ENCODE measurements at places on chromosomes 5 and 9.

- DNase-seq, result no peak
Measured at GRCh38 chr9:92964607-92965060, 17.3 kb downstream of the FGD3 start.

DNA sequence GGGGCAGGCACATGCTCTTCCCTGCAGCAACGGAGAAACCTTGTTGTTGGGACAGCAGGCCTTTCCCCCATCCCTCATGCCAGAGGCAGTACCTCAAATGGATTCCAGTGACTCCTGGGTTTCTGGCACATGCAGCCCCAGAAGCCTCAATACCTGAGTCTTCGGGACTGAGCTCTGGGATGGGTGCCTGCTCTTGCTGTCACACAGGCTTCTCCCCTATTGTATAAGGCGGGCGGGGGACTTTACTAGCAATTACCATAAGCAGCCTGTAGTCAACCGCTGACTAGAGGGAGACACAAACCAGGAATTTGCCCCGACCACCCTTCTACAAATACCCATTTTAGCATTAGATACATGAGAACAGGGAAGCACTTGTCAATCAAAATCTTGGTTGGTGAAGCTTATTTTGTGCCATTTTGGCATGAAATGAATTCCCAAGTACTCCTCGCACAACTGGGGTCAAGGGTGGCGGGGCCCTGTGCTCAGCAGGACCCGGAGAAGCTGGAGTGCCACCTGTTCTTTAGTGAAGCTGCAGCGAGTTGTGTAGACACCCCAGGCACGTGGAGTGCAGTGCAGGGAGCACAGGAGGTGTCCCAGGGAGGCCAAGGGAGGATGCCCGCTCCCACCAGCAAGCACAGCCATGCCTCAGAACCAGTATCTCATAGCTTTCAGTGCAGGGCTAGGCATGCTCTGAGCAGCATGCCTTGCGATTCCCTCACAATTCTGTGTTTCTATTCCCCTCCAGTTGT lies 21.2 kb downstream of the S1PR3 start:
- DNase-seq, result peak; percentile 58

- DNase-seq, result peak; percentile 90
Measured at GRCh38 chr5:170307575-170308465, 10.2 kb upstream of the LCP2 start.

DNA sequence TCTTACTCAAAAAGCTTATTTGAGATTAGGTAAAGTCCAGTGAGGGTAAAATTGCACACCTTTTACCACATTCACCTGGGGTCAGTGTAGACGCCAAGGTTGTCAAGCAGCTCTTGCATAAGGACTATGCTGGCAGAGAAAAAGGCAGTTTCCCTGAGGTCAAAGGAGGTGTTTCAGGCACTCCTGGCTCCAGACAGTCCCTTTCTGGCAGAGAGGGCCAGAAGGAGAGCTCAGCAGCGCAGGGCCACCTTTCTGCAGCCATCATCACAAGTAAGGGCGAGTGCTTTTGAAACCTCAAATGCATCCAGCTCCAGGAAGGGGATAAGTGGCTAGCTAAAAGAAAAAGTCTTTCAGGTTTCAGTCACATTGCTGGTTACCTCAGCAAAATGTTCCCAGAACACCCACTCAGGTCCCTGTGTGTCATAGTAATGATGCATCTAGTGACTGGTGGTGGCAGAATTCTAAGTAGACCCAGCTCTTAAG lies 16.7 kb upstream of the IL13 start:
- no peak for DNase-seq

DNA sequence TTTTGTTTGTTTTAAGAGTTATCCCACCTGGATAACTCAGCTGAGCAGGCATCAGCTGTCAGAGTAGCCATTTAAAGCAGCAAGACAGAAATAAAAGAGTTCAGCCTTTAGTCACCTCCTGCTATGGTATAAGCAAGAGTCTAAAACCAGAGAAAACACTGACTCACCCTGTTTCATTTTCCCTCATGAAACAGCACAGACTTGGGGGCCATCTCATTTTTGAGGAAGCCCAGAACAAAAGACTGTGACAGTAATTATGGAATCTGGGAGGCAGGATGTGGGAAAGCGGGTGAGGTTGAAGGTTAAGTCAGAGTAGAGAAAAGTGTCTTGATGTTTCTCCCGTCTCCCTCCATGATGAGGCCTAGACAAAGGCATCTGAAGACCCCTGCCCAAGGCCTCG lies 90.2 kb upstream of the FAM174A start:
- no peak for DNase-seq

GRCh38 chr5:172436879-172437369 lies 17.4 kb downstream of the SH3PXD2B start:
- DNase-seq, result no peak

DNA sequence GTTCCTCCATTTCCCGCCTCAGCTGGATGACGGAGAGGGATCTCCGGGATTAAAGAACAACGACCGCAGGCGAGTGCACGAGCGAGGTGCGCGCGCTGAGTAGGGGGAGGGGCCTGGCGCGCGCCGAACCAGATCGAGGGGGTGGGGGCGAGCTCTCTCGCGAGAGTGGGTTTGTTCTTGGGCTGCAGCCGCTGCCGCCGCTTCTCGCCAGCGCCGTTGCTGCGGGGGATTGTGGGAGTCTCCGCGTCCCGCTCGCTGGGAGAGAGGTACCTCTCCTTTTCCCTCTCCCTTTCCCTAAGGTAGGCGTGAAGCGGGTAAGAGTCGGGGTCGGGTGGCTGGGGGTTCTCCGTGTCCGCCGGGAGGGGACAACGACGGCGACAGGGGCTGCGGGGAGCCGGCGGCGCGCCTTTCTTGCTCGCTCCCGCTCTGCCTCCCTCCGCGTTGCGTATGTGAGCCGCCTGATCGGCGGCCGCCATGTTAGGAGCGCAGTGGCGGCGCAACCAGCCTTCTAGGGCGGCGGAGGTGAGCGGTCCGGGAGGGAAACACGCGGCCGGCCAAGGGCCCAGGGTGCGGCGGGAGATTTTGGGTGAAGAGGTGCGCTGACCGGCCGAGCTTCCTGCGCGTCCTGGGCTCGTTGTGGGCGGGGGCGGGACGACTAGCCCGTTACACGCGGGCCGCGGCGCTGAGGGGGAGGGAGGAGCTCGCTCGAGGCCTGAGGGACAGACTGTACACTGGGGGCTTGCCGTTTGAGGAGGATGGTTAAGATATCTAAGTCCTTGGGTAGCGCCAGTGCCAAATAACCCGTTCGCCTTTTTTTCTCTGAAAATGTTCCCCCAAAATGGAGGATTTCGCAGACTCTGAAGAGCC lies at the start of gene MATR3:
Gene MATR3, plus strand, starts transcription at position 234 of the 867 bp plus-strand sequence. CDS start 13,676 bp downstream, outside the sequence.
- no peak for DNase-seq

DNA sequence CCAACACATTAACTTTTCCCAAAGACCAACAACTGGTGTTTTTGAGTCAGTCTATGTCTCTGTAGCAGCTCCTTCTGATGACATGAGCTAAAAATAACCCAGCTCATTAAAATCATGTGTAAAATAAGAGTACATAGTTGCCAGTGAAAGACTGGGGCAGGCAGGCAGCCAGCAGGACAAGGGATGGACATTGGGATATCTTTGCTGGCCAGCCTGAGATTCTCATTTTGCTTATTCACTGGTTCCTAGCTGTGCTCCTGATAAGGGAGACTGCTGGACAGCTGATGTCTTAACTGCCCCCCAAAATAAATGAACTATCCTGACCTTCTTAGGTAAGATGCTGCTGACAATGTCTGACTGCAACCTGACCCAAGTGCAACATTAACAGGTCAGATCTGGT lies 33.9 kb downstream of the EPB41L4B start:
- DNase-seq, result no peak
